ENCODE measurements at places on chromosomes 5 and 9.

DNA sequence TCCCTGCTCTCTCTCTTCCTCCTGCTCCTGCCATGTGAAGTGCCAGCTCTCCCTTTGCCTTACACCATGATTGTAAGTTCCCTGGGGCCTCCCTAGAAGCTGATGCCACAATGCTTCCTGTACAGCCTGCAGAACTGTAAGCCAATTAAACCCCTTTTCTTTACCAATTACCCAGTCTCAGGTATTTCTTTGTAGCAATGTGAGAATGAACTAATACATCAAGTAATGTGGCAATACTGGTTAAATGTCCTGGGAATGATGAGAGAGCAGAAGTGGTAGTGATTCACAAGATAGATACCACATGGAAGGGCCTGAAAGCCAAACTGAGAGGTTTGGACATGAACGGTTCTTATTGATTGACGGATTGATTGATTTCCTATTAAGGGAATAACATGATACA is 62.6 kb upstream of the IL12B start:
- no peak for DNase-seq

DNA sequence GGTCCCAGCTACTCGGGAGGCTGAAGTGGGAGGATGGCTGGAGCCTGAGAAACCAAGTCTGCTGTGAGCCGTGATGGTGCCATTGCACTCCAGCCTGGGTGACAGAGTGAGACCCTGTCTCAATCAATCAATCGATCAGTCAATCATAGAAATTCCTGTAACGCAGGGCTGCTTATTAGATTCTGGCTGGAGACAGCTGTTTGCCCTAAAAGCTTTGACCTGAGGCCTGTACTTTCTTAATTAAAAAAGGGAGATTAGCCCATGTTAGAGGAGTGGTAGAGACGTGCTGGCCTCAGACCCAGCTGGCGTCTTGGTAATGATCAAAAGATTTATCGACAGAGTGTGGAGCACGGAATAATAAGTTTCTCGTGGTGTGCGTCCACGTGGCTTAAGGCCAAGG is 40.5 kb upstream of the HMCN2 start:
- no peak for DNase-seq

GRCh38 chr5:108681079-108681921 is 66.4 kb upstream of the FER start:
- no peak for DNase-seq

- no peak for DNase-seq
Measured at GRCh38 chr9:69976152-69976551, 67.5 kb upstream of the MAMDC2 start.

DNA sequence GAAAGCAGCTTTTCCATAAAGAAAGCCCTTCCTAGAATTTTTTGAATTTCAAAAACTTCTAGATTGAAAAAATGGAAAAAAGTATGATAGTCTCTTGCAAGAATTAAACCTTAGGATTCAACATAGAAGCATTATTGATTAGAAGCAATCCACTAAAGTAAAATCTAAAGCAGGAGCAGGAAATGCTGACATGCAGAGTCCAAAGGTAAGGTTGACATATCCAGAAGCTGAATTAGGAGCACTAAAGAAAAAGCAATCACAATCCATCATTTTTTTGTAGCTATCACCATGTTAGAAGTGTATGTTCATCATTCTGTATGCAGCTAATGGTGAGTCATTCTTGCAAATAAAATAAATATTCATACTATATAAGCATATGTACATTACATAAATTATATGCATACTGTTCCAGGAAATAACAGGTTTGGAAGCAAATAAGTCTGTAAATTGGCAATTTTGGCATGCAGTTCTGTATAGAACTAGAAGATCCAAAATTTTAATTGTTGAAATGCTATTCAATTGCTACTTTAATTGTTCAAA is 39.4 kb upstream of the RNF180 start:
- no peak for DNase-seq

DNA sequence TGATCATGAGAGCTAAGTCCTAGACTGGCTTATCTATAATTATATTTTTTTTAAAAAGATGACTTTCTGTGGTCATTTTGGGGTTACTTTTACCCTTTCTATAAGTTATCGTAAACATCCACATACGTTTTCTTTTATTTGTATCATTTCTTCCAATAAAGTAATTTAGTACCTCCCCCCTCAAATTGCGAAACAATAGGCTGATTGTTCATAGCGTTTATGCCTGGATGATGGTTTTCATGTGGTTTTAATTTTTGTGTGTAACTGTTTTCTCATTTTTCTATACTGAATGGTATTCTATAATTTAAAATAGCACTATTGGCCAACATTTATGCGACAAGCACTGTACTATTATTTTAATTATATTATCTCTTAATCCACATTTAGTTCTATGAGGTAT is 44.5 kb downstream of the SMC5 start:
- DNase-seq, result no peak

DNA sequence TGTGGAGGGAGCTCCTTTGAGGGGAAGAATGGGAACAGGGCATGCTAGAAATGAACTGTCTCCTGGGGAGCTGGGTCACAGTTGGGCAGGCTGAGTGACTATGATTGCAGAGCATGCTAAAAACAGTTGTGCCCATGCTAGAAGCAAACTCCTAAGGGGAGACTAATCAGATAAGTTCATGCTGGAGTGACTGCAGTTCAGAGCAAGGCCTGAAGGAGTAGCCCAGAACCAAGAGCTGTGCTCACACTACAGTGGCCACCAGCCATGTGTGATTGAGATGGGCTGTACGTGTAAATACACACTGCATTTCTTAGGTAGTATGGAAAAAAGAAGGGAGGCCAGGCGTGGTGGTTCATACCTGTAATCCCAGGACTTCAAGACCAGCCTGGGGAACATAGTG is 10.3 kb upstream of the AK1 start:
- DNase-seq, result no peak

- DNase-seq, result no peak
Measured at GRCh38 chr5:146716636-146717035, 161.9 kb downstream of the PPP2R2B start.

DNA sequence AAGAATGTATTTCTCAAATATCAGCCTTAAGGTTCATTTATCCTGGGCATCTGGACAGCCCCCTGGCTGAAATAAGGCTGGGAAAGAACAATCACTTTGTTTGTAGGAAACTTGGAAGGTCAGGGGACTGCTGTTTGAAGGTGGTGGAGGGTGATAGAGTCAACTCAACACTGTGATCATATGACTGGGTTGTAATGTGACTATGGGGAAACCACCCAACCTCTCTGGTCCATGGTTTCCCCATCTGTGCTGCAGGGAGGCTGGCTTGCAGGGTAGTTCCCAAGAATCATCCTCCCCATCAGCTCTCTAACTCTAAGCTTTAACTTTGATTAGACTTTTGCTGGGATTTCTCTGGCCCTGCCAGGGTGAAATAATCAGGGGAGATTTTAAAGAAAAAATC is 10.0 kb downstream of the INSYN2B start:
- DNase-seq, result no peak

- no peak for DNase-seq
Measured at GRCh38 chr9:138083873-138084272, 206.3 kb downstream of the CACNA1B start.

DNA sequence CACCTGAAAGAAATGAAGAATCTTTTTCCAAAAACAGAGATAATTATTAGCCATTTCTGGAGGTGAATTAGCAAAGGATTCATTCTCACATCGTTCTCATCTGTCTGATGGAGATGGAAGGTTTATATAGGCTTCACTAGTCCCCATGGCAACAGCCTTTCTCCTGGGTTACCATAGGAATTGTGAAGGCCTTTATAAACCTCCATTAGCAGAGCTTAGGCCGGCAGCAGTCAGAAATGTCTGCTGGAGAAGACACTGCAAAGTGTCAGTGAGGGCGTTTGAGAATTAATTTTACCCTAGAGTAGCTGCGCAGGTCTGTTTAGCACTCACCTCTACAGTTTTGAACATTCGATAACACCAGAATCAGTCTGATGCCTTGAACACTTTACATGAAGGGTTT is 290.4 kb upstream of the NR4A3 start:
- no peak for DNase-seq

GRCh38 chr9:136201609-136202453 is 3.1 kb downstream of the LHX3 start:
- no peak for DNase-seq

- no peak for DNase-seq
Measured at GRCh38 chr5:66812291-66812690, 216.1 kb downstream of the MAST4 start.

GRCh38 chr5:132220491-132220890 is 7.2 kb downstream of the P4HA2 start:
- DNase-seq, result no peak

GRCh38 chr5:176927562-176927961 is 28.4 kb upstream of the HK3 start:
- no peak for DNase-seq

GRCh38 chr5:34750206-34750605 is 88.8 kb upstream of the TTC23L start:
- DNase-seq, result no peak

GRCh38 chr9:104256031-104256695 is 162.1 kb downstream of the SMC2 start:
- DNase-seq, result no peak

- peak; percentile 77 for DNase-seq
Measured at GRCh38 chr9:14271093-14271673, 42.8 kb downstream of the NFIB start.

GRCh38 chr9:127424676-127424999 is 456 bp downstream of the ZNF79 start:
- DNase-seq, result no peak

GRCh38 chr9:12640866-12641636 is 52.1 kb upstream of the TYRP1 start:
- DNase-seq, result no peak

- DNase-seq, result no peak
Measured at GRCh38 chr5:23727271-23727670, 219.9 kb downstream of the PRDM9 start.

DNA sequence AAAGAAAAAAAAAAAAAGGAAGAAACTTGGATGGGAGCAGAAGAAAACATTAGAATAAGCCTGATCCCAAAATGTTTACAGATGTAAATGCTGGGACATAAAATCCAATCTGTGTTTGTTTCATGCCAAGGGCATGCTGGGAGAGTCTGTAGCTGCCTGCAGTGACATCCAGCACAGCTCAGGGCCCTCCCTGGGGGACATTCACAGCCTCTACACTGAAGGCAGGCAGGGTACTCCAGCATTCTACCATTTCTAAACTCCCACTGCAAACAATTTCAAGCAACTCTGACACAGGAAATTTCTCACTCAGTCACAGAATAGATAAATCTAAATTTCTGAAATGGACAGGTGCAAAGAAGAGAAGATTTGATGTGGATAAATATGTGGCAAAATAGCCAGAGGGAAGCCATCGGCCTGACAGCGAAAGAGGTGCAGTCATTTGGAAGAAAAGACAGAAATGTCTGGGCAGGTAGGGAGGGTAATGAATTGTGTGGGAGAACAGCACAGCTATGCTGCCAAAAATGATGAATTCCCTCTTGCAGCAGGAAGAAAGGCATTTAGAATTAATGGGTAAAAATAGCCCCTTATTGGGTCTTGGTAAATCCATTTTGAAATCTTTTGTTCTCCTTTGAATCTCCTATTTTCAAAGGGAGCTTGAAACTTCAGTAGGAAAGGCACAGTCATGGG is 199.4 kb downstream of the MED10 start:
- DNase-seq, result no peak

DNA sequence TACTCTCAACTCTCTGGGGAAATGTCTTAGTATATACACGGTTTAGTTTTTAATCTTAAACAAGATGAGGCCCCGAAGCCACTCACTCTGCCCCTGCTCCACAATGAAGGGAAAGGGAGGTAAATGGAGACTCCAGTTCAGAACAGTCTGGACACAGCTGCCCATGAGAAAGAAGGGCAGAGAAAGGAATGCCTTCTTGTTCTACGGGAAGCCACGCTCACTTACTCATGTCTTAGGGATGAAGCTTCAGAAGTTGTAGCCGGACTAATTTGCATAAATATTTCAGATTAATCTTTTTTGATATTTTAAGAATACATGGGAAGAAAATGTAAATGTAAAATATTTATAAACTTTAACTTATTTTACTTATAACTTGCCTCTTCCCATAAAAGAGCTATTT is 94.0 kb downstream of the COL23A1 start:
- no peak for DNase-seq

DNA sequence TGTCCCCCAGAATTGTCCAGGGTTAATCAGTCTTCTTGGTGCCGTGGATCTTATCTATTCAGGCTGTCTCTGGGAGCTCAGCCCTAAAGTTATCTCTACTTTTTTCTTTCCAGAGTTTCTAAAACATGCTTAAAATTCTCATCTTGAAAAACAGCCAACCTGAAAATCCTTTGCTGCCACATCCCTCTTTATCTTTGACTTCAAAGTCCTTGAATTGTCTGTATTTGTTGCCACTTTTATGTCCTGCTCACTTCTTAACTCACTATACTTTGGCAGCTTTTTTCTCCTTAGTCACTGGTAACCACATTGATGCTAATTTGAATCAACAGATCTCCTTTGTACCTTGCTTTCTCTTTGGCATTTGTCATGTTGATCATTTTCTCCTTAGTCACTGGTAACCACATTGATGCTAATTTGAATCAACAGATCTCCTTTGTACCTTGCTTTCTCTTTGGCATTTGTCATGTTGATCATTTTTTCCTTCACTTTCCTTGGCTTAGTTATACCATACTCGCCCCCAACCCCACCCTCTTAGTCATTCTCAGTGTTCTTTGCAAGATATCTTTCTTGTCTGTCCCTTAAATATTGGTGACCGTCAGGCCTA is 8.5 kb downstream of the DMXL1 start:
- no peak for DNase-seq

DNA sequence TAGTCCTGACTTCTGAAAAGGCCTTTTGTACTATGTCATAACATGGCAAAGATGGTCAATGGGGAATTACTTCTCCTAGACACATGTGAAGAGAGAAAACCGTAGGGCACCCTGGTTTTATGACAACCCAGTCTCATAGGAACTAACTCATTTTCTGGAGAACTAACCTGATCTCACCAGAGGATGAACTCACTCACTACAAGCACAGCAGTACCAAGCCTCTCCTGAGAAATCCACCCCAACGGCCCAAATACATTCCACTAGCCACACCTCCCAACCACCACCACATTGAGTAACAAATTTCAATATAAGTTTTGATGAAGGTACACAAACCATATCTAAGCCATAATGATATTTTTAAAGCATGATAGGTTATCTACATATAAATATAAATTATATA is 909.3 kb upstream of the CDH10 start:
- no peak for DNase-seq

GRCh38 chr5:5363045-5363444 is 59.4 kb upstream of the ICE1 start:
- DNase-seq, result no peak

GRCh38 chr5:112616812-112617547 is 120.7 kb upstream of the APC start:
- peak; percentile 37 for DNase-seq

Measured in NCI-H1694 (cell line).